ENCODE measurements at places on chromosomes 1 and 21.

DNA sequence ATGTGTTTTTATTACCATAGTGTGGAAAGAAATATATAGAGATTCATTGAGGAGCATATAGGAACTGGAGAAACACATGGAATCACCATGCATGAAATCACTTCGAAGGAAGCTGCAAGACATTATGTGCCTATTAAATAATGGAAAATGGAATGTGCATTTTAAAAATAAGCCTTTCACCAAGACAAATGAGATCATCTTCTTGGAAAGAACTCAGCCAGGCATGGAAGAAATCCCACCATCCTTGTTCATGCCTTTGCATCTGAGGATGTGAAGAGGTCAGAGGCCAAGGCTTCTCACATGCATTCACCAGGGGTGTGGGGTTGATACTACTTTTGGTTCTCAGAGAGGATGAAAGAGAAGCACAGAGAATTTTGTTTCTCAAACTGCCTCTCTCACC lies 50.0 kb downstream of the C1orf198 start:
- no peak for DNase-seq

DNA sequence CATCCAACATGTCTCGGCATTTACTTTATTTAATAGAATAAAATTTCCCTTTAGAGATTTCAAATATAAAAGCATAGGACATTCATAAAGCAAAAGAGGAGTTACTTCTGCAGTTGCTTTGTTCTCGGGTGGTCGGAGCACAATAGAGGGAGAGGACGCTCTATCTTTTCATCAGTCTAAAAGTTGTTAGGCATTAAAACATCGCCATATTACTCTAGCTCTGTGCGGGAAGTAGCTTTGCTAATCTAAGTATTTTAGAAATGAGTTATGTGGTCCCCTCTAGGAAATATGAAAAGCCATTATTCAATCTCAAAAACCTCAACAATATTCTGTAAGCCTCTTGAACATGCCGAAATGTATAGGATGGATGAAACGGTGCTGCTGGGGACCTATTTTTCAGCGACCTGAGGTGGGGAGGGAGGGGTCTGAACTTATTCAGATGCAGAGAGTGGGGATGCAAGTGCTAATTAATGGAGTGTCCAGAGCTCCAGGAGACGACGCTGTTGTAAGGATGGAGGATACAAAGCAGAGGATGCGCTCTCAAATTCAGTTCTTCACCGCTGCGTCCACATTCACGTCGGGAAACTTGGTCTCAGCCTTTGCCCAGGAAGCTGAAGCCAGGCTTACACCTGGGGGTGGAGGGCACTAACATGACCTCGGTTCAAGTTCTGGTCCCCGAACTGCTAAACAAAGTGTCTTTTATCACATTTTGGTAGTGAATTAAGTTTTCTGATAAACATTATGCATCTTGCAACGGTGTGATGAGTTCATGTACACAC lies 6.3 kb downstream of the CDKN2C start:
- no peak for DNase-seq

DNA sequence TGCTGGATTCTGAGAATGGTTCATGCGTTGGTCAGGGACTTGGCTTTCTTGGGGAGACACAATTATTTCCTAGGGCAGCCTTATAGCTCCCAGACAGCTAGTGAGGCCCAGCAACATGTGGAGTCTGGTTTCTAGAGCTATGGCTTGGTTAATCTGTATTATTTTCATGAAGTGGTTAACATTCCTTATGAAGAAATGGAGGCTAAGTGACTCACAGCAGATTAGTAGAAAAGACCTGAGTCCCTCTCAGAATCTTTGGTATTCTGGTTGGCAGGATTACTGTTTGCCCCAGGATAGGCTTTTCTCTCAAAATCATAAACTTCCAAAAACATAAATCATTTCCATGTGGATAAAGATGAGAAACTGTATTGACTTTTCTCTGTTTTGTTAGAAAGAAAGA lies 42.3 kb downstream of the DUSP10 start:
- no peak for DNase-seq

DNA sequence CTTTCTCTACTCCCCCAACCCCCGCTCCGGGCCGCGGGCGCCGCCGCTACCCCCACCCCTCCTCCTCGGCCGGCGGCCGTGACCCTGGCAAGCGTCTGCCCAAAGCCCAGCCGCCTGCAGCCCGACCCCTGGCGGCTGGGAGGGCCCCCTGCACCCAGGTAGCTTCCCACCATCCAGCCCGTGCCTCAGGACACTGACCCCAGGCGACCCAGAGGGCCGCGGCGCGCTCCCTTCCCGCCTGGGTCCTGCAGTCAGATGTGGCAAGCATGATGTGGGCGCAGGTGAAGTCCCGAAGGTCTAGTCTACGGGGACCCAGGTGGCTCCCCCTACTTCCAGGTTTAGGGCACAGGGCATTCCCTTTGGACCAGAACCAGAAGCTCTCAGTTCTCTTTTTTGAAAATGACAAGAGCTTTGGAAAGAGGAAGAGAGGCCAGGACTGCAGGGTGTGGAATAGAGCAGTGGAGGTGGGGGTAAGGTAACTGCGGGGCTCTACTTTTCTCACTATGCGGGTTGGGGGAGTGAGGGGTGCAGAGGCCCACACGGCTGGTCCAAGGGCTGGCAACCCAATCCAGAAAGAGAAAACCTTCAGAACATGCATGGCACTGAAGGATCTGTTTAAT lies at the start of gene DENND4B:
Gene DENND4B, minus strand, starts transcription at position 97 of the 620 bp plus-strand sequence. CDS start 2,344 bp downstream, outside the sequence.
- DNase-seq = no peak

DNA sequence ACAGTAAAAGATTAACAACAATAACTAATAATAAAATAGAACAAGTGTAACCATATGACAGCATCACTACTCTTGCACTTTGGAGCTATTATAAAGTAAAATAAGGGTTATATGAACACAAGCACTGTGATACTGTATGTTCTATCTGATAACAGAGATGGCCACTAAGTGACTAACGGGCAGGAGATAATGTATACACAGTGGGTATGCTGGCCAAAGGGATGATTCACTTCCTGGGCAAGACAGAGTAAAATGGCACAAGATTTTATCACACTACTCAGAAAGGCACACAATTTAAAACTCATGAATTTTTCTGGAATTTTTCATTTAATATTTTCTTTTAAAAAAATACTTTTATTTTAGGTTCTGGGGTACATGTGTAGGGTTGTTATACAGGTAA lies 12.3 kb downstream of the SLC9C2 start:
- DNase-seq = no peak

DNA sequence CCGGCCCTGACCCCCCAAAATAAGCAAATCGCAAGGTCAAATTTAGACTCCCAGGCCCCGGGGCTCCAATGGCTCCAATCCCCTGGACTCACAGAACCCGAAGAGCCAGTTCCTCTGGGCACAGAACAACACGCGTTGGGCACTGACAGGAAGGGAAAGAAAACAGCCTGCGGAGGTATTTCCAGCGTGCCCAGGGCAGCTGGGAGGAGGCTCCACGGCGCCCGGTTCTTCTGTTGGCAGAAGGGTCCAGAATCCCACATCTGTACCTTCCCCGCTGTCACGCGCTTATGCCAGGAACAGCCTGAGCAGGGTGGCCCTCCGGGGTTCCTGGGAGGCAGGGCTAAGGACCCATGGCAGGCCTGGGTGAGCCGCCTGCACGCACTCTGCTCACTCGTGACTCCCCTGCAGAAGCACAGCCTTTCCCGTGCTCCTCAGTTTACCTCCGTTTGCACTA lies 85.5 kb downstream of the RIPK4 start:
- no peak for DNase-seq
